ENCODE measurements at places on chromosomes 5 and 9. TPM values are rescaled to one million over a fixed set of nuclear protein-coding genes. Genes with fewer than 3 reads are reported as not detected.

Gene SLC38A9
- total RNA-seq = 15.1 TPM

Gene NOXA1
- 12.0 TPM for total RNA-seq

Gene SEC24A
- total RNA-seq = 9.3 TPM

Gene CAMK4
- total RNA-seq = 2.1 TPM

Gene PCDHGB6
- 28.7 TPM for total RNA-seq

Gene NELFB
- total RNA-seq = 68.6 TPM

Gene ANKRD33B
- total RNA-seq = 6.4 TPM

Gene PTGES
- 1.4 TPM for total RNA-seq

Gene ELOVL7
- 0.42 TPM for total RNA-seq

Gene GFI1B
- 0.07 TPM for total RNA-seq

Gene PDCD1LG2
- not detected for total RNA-seq

Gene WDR38
- not detected for total RNA-seq
